Hypothalamus (tissue), 51 donors: ENCODE measurements at places on chromosomes 16 and 17.

GRCh38 chr17:2033153-2033552 is 3.2 kb downstream of the DPH1 start:
- no peak for DNase-seq

DNA sequence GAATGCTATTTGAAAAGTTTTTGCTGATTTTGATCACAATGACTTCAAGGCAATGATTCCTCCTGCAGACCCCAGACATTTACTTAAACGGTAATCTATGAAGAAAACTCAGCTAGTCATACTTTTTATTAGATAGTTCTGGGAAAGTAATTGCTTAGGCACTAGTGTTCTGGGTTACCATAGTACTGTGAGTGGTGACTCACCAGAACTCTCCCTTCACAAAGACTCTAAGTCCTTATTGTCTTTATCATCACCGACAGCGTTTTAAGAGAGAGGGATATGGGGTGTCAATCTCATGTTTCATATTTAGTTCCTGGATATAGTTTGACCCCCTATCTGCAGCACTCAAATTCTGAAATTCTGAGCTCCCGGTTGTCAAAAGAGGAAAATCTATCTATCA is 43.0 kb upstream of the CDH8 start:
- no peak for DNase-seq

DNA sequence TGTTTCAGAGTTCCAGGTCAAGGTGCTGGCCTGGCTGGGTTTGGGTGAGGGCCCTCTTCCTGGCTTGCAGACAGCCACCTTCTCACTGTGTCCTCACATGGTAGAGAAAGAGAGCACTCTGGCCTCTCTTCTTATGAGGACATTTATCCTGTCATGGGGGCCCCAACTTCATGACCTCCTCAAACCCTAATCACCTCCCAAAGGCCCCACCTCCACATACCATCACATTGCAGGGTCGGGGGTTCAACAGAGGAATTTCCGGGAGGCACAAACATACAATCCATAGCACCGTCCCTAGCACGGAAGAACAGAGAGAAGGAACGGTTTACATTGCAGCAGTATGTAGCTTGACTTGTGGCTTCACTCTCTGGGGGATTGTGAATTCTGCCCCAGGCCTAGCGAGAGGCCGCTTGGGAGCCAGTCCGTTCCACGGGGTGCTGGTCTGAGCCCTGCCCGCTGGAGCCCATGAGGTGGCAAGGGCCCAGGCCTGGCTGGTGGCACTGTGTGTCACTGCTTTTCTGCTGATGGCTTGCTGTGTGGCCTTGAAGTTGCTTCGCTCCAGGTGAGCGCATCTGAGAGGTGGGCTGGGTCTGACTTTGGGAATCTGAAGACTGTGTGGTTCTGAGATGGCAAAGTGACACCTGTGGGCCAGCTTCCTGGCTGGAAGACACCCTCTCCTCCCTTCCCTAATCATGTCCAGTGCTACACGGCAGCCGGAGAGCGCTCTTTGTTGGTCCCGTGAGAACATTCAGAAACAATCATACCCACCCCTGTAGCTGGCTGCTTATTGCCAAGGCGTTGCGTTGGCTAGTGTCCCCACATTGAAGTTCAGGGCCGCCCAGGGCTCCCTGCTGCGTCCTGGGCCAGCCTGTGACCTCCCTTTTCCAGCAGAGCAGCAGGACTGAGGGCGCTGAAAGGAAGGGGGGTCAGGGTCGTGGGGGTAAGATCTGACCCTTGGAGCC is 98.3 kb downstream of the CMIP start:
- no peak for DNase-seq

DNA sequence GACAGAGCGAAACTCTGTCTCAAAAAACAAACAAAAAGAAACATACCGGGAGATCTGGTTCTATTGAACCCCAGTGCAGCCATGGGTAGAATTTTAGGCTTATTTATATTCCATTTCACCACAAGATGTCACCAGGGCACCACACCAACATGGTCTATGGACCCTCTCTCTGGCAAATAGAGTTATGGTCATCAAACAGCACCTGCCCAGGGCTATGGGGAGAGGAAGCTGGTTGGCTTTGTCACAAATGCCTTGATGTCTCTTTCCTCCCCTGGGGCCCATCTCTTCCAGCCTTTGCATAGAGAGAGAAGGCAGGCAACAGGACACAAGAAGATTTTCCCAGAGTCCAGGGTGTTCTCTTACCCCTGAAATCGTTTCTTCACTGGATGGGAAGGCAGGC is 128.4 kb downstream of the WWOX start:
- no peak for DNase-seq

GRCh38 chr17:76725580-76726230 is 701 bp downstream of the JMJD6 start:
- DNase-seq, result no peak

GRCh38 chr17:57459286-57459915 is 203.1 kb downstream of the MSI2 start:
- DNase-seq, result no peak

DNA sequence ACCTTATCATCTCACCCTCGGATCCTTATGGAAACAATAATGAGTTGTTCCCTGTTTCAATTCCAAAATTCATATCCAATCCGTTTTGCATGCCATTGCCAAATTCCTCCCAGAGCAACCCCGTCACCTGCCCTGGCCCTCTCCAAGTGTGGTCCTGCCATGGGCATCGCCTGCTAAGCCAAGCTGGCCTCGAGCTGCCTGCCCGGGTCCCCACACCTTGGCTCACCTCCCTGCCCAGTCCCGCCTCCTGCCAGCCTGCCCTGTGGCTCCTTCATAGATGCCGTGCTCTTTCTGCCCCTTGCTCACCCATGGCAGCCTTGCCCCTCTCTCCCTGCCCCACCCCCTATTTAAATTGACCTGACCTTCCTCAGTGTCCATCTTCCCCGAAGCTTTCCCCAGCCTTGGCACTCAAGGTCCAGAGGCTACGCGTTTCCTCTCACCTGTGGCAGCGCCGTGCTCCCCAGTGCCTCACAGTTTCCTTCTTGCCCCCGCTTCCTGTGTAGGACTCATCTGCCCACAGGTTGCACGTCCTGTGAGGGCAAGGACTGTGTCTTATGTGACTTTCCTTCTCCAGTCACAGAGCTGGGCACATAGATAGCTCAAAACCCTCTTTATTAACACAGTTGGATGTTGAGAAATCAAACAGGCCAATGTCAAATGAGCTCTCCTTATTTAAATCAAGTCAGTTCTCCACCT is 12.7 kb downstream of the MAPT start:
- DNase-seq, result no peak

- DNase-seq, result no peak
These were observed 24.5 kb upstream of the MTMR4 start for GRCh38 chr17:58538811-58539409.

- no peak for DNase-seq
These were observed 562.0 kb upstream of the GOT2 start for GRCh38 chr16:59295993-59296736.

DNA sequence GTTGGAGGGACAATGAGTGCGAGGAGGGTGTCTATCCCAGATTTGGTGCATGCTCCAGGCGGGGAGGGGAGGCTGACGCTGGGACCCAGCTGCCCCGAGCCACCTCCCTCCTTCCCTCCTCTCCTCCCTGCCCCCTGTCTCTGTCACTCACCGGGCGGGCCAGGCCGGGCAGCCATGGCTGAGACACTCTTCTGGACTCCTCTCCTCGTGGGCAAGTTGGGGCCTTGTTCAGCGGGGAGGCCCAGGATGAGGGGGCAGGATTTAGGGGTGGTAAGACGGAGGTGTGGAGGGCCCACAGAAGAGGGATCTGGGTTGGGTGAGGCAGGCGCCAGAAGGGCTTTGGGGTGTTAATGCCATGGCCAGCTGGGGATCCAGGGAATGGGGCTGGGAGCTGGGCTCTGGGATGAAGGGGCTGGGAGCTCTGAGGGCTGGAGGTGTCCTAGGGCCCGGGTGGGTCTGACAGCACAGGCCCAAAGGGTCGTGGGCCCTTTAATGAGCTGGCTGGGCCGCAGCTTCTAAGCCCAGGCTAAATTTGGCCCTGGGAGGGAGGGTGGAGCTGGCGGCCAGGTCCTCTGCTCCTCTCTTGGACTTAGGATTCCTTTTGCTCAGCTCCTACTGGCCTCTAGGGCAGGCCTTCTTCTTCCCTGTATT is at the start of gene SGCA:
Gene SGCA, plus strand, starts transcription at position 139 of the 651 bp plus-strand sequence. Its CDS starts 36 bp downstream, at position 175.
- DNase-seq, result no peak

DNA sequence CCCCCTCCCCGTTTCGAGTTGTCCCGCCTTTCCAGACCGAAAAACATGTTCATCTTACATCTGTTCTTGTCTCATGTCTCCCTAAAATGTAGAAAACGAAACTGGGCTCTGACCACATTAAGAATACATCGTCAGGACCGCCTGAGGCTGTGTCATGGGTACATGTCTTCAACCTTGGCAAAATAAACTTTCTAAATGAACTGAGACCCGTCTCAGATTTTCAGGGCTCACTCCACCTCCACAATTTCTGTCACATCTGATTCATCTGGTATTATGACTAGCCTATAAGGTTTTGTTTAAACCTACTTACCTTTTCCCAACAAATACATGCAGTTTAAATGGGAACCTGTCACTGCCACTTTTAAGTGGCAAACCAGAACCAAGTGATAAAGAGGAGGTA is 621 bp downstream of the SDR42E1 start:
- DNase-seq, result no peak

DNA sequence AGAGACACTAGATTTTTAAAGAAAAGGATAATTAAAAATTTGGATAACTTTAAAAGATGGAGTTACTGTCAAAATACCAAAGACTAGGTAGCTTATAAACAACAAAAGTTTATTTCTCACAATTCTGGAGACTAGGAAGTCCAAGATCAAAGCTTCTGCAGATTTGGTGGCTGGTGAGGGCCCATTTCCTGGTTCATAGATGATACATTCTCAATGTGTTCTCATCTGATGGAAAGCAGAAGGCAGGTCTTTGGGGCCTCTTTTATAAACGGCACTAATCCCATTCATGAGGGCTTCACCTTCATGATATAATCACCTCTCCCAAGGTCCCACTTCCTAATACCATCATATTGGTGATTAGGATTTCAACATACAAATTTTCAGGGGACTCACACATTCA is 33.7 kb downstream of the NLK start:
- no peak for DNase-seq

GRCh38 chr17:42192189-42193126 is 1.8 kb downstream of the GHDC start:
- DNase-seq, result no peak

DNA sequence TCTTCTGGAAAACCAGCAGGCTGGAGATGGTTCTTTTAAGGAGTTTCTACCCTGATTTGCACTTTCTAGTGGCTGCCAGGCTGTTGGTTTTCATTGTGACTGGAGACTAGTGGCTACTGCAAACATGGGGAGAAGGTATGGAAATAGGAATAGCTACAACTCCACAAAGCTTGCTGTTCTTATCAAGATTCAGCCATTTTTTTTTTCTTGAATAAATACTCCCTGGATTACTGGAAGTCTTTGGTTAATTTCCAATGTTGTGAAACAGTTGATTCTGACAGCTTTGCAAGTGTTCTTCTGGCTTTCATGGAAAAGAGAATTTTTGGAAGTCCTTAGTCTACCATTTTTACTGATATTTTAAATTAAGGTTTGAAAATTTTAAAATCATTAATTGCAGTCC is 277.7 kb downstream of the HS3ST3A1 start:
- DNase-seq, result no peak

DNA sequence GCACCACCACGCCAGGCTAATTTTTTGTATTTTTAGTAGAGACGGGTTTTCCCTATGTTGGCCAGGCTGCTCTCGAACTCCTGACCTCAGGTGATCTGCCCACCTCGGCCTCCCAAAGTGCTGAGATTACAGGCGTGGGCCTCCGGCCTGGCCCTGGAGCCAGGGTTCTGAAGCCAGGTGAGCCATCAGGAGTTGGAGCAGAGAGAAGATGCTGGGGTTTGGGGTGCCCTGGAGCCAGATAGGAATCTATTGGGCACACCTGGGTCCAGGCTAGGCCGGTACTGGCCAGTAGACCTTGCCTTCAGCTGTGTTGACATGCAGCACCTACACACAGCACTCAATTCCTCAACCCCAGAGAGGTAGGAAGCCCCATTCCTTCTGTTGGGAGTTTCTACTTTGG is 5.4 kb upstream of the CD300A start:
- no peak for DNase-seq

- DNase-seq, result no peak
These were observed 95.5 kb downstream of the GNAO1 start for GRCh38 chr16:56286809-56287208.

- DNase-seq, result peak; percentile 26
These were observed 12.3 kb downstream of the GLIS2 start for GRCh38 chr16:4328046-4328781.

- DNase-seq, result no peak
These were observed 20.5 kb upstream of the TBX4 start for GRCh38 chr17:61431594-61432311.
